Globus pallidus (tissue), 1 donor: ENCODE measurements at places on chromosomes 16 and 17.

DNA sequence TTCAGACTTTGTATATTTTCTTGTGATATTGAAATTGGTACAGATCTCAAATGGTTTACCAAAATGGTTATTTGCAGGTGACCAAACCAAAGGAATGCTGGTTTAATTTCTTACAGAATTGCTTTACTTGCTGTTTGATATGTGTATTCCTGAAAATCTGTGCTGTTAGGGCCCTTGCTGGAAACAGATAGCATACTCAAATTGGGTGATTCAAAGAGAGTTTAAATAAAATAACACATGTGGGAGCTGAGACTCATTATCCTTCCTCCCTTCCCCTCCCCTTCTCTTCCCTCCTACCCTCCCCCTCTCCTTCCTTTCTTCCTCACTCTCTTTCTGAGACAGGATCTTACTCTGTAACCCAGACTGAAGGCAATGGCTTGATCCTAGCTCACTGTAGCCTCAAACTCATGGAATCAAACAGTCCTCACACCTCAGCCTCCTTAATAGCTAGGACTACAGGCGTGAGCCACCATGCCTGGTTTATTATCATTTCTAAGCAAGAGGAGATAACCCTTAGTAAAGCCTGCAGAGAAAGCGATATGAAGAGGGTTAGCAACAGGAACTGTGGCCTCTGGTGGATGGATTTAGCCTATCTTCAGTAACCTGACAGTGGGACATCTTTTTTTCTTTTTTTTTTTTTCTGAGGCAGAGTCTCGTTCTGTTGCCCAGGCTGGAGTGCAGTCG is 141.9 kb downstream of the BCAS3 start:
- no peak for DNase-seq

DNA sequence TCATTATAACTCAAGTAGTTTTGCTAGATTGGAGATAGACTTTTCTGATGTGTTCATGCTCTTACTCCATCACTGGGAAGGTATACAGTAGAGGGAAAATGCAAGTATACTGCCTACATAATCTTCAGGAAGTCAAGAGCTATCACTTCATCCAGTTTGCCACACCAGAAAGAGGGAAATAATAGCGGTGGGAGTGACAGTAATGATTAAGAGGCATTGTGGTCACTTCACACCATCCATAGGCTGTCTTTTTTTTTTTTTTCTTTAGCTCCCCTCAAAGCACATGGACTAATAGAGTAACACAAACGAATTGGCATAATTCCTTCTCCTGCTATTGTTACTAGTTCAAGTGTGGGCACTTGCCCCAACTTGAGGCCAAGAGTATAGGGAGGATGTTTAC is 28.4 kb upstream of the HLF start:
- DNase-seq = no peak

- no peak for DNase-seq
These were observed 118.3 kb downstream of the BANP start for GRCh38 chr16:88069397-88070168.

GRCh38 chr17:78227455-78227916 is 3.9 kb upstream of the TMEM235 start:
- DNase-seq = peak; percentile 77

DNA sequence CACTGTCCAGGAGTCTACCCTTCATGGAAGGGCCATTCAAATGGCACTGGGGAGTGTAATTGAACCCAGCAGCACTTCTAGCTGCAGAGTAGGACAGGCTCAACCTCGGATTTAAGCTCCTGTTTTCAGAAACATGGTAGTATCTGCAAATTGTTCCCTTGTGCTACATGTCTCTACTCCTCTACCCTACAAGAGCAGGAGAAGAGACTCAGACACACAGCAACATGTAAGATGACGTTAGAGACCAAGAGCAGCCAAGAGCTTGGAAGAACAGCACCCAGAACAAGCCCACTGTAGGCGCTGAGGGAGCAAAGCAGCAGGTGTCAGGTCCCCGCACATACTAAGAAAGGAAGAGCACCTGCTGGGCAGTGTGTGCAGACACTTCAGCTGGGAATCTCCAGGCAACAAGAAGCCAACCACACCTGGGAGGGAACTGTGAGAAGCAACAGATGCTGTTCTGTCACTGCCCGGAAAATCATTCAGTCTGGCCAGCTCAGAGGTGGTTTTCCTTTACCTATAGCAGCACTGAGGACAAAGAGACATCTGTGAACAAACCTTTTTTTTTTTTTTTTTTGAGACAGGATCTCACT is 35.6 kb upstream of the MNT start:
- no peak for DNase-seq

DNA sequence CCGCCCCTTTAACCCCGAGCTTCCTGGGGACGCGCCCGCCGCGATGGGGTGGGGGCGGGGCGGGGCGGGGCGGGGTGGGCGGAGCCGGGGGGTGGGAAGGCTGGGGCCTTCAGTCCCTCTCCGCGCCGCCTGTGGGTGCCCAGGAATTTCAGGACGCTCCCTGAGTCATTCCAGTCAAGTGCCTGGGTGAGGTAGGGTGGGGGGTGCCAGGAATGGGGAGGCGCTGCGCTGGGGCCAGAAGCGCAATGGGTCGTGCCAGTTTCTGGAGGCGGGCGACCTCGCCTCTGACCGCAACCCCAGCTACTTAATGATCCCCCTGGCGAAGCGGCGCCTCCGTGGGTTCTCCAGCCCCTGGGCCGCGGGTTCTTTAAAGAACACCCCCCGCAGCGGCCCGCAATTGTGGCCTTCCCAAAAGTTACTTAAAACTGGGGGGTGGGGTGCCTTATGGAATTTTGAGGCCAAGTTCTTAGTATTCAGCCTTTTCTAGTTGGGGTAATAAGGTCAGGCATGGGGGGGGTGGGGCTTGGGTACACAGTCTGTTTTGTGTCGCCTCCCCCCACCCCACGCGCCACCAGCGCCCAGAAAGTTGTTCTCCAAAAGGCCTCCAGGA is 826 bp upstream of the GSE1 start:
- DNase-seq = peak; percentile 15

DNA sequence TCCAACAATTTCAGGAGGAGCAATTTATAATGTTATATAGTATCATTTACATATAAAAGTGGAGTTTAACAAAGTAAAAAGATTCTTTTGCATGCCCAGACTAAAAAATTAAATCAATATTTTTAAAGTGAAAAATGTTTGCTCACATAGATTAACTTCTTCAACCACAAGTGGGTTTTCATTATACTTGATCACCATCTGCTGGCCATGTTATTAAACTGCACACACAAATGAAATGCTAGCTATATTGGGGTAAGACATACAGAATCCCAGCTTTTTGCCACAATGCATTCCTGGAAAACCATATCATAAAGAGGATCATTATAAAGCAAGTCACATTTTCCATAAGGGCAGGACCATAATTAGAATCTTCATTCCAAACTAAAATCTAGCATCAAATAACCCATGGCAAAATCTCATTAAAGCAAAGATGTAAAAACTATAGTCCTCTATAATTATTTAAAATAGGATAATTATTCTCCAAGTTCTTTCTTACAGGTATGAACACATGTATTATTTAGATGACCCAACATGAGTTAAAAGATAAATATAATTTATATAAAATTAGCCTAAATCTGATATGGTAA is 26.3 kb downstream of the CEP112 start:
- peak; percentile 52 for DNase-seq

GRCh38 chr17:50100921-50101345 is 5.8 kb downstream of the PDK2 start:
- DNase-seq = no peak

DNA sequence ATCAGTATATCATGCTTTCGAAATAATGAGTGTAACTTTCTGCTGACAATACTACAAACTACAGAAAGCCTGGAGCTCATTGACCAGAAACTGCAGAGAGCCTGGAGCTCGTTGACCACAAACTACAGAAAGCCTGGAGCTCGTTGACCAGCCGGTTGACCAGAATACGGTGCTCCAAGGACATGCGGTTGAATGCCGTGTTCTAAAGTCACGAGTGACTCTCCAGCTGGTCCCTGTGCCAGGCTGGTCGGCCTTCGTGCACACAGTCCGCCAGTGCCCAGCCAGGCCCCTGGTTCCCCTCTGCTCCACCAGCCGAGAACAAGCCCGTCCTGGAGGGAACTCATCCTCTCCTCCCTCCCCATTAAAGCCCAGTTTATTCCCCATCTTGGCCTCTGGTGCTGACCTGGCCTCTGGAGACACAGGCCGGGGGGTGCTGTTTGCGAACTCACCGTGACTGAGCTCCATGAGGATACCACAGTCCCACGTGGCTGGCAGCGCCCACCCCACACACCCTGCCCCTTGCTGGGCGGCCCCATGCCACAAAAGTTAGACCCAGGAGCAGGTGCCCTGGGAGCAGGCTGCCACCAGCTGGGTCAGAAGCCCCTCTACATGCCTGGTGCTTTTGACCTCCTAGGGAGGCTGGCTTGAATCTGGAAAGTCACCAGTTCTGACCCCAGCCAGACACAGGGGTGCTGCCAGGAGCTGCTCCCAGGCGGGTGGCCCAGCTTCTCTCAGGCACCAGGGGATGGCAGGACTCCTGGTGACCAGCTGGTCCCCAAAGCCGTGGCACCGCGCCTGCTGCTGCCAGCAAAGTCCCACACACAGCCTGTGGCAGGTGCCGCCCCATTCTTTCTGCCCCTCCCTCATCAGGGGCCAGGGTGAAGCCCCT is 15.5 kb upstream of the CDH15 start:
- DNase-seq = no peak

- no peak for DNase-seq
These were observed 819 bp downstream of the SUPT4H1 start for GRCh38 chr17:58351182-58351581.

DNA sequence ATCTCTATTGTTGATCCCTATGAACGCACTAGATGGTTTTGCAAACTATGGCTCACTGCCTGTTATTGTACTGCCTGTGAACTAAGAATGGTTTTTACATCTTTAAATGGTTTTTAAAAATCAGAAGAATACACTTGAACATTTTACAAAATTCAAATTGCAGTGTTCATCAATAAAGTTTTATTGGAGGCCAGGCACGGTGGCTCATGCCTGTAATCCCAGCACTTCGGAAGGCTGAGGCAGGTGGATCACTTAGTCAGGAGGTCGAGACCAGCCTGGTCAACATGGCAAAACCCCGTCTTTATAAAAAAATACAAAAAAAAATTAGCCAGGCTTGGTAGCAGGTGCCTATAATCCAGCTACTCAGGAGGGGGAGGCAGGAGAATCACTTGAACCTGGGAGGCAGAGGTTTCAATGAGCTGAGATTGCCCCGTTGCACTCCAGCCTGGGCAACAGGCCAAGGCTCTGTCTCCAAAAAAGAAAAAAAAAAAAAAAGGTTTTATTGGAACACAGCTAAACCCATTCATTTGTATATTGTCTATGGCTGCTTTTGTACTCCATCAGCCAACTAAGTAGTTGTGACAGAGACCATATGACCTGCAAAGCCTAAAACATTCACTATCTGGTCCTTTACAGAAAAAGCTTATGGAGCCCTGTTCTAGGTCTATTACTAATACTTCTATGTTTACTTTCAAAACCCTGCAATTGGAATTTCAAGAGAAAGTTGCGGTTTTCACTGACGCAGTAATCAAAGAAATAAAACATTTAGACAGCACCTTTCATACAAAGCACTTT is 18.9 kb downstream of the IKZF3 start:
- DNase-seq = no peak

- DNase-seq = no peak
These were observed 591.4 kb downstream of the TP53TG3F start for GRCh38 chr16:34050787-34051320.

- DNase-seq = no peak
These were observed 2.0 kb downstream of the TMED6 start for GRCh38 chr16:69349536-69349935.

DNA sequence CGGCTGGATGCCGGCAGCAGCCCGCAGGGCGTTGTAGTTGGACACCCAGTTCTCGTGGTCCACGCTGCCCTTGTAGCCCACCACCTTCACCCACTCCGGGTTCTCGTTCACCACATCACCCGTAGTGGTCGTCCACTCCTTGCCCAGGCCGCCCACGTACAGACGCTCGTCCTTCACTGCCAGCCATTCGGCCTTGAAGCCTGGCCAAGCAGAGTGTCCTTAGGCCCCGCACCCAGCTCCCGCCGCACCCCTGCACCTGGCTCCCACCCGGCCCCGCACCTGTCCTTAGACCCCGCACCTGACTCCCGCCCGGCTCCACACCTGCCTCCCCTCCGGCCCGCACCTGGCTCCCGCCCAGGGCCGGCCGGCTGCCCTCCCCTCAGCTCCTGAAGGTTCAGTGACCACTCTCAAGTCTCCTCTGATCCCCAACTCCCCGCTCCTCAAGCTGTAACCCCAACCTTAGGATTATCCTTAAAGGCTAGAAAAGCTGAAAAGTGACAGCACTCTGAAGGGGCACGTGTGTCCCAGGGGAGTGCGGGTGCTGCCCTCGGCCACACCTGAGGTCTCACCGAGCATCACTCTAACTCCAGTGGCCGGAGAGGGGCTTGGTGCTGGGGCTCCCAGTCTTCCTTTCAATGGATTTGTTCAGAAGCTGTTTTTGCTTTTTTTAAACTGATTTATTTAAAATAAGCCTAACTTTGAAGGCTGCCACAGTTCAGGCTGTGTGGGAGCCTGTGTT is 14.4 kb downstream of the CANT1 start:
- no peak for DNase-seq

GRCh38 chr17:32569171-32570080 is 82.6 kb downstream of the CDK5R1 start:
- no peak for DNase-seq

GRCh38 chr17:73657473-73658116 is 13.3 kb upstream of the SDK2 start:
- DNase-seq = no peak

GRCh38 chr16:57194512-57194911 is 8.4 kb downstream of the RSPRY1 start:
- no peak for DNase-seq

- DNase-seq = no peak
These were observed 39.0 kb downstream of the YWHAE start for GRCh38 chr17:1360975-1361374.

DNA sequence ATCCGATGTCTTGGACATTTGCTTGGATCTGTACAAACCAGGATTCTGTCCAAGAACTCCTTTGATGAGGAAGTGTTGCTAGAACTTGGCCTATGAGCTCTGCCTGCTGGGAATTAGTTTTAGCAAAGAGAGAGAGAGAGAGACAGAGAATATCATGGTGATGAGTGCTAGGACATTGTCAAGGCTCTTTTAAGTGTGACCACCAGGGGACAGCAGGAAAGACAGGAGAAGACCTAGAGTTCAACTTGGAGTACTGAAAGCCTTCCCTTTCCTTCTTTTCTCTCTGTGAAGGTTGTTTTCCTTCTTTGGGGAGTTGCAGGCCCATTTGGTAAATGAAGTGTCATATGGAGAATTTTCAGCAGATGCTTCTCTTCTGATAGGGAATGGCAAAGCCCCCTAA is 389.2 kb upstream of the HSBP1 start:
- no peak for DNase-seq

- DNase-seq = no peak
These were observed 14.4 kb downstream of the TTC19 start for GRCh38 chr17:16013943-16014407.

GRCh38 chr17:60864708-60865005 is 187.0 kb downstream of the BCAS3 start:
- no peak for DNase-seq

DNA sequence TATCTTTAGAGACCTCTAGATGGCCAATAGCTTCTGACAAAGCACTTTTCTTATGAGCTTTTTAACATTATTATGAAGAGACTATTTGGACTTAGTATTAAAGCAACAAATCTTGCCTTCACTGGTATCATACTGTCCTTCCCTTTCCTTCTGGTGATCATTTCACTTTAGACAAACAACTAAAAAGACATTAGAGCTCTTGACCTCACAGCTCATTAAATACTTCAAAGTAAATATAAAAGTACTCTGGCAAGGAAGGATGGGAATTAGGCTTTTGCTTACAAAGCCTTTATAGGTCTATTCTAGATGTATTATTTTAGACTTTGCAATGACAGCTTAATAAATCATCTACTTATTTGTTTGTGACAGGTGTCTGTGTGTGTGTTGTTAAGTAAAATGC is 11.1 kb downstream of the STXBP4 start:
- no peak for DNase-seq

- DNase-seq = no peak
These were observed 830 bp downstream of the SPHK1 start for GRCh38 chr17:76384987-76385891.
